ENCODE measurements at places on chromosomes 6 and 20.

DNA sequence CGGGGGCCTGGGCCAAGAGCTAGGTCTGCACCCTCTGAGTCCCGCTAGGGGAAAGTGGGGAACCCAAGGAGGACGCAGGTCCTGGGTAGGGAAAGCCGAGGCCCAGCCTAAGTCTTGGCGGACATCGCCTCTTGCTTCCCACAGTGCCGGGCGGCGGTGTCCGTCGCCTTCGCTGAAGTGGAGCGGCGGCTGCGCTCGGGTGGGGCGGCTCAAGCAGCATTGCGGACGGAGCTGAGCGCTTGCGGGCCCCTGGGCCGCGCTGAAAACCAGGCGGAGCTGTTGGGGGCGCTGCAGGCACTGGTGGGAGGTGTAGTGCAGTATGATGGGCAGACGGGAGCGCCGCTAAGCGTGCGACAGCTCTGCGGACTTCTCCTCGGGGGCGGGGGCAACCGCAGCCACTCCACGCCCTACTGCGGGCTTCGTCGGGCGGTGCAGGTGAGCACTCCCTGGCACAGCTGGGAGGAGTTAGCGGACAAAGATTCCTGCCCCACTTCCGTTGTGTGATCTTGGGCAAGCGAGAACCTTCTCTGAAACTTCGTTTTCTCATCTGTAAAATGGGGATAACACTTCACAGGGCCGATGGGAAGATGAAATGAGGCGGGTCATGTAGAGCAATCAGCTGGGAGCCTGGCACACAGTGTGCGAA lies 4.2 kb downstream of the PRSS16 start:
- peak; percentile 53 for DNase-seq

GRCh38 chr6:136290410-136291010 lies 864 bp upstream of the BCLAF1 start:
- DNase-seq: peak; percentile 69

- no peak for DNase-seq
These were observed 158.8 kb upstream of the ENPP5 start for GRCh38 chr6:46329568-46329967.

DNA sequence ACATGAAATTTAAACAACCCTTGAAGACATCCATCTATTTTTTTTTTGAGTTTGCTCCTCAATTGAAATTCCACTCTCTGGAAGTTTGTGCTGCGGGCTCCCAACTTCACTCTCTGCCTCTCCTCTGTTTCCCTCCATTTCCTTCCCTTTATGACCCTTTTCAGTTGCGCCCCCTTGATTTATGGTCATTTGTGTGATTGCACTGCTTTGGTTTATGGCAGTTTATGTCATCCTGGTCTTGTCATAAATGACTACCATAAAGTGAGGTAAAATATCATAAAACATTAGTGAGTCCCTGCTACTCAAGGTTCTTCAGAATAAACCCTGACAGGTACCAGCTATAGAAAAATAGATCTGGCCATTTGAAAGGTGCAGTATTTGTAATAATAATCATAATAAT lies 348.3 kb upstream of the ZFP64 start:
- DNase-seq: no peak

- no peak for DNase-seq
These were observed 190.8 kb downstream of the EPM2A start for GRCh38 chr6:145544514-145544913.

DNA sequence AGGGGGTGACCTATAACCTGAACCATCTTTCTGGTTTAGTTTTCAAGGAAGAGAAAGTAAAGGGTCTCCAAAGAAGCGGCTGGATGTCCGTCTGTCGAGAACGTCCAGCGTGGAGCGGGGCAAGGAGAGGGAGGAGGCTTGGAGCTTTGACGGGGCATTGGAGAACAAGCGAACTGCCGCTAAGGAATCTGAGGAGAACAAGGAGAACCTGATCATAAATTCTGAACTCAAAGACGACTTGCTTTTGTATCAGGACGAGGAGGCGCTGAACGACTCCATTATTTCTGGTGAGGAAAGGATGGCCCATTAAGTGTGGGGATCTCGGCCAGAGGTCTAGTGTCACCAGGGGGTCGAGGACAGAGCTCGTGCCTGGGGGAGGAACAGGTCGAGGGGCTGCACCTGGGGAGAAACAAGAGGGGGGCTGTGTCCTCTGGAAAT lies 159.2 kb downstream of the SYCP2 start:
- DNase-seq: no peak

GRCh38 chr6:79671600-79672266 lies 40.6 kb downstream of the SH3BGRL2 start:
- peak; percentile 25 for DNase-seq

- DNase-seq: no peak
These were observed 22.6 kb upstream of the MOXD1 start for GRCh38 chr6:132423839-132424238.

GRCh38 chr6:18277237-18278006 lies 13.1 kb upstream of the DEK start:
- no peak for DNase-seq

- no peak for DNase-seq
These were observed 793 bp downstream of the GMPR start for GRCh38 chr6:16238963-16239797.

GRCh38 chr20:41293269-41294037 lies 24.1 kb downstream of the ZHX3 start:
- DNase-seq: no peak

GRCh38 chr6:144317736-144318135 lies 32.6 kb downstream of the UTRN start:
- DNase-seq: no peak

GRCh38 chr20:54848262-54848661 lies 372.9 kb downstream of the DOK5 start:
- no peak for DNase-seq

- no peak for DNase-seq
These were observed 16.5 kb downstream of the GTF2H5 start for GRCh38 chr6:158184608-158185007.

DNA sequence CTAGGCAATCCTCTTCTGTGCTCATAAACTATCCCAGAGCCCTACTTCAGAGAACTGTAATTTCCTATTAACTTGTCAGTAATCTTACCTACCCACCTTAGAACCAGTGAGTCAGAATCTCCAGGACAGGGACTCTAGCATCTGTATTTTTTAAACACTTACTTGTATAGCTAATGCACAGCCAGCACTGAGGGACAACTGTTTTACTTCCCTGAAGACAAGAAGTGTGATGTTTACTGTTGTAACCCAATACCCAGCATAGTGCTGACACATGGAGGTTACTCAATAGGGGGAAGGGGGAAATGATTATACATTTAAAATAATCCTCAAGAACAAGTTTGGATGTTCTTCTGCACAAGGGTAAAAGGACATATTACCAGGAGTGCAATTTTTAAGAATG lies 130.8 kb downstream of the BTBD9 start:
- no peak for DNase-seq

DNA sequence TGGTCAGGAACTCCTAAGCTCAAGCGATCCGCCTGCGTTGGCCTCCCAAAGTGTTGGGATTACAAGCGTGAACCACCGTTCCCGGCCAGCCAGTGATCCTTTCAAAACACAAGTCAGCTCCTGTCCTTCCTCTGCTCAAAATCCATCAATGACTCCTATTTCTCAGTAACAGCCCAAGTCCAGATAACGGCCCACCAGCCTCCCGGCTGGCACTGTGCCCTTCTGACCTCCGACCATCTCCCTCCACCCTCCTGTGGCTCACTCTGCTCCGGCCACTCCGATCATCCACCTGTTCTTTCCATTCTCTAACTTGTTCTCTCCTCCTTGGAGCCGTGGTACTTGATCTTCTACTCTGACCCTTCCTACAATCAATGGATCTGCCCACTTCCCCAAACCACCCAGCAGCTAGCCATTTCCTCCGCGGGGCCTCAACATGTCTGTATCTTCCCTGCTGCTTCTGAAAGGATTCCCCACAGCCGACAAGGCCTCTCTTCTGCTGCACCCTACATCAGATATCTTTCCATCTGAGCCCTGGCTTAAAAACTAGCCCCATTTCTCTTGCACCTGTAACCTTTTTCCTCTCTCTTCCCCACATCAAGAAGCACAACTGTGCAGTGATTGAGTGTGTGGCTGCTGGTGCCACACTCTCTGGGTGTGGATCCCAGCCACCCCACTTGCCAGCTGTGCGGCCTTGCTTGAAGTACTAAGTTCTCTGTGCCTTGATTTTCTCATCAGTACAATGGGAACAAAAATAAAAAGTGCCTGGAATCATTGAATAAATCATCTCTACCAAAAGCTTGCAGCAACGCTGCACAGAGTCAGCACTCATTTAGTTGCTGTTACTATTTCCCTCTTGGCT lies 6.1 kb upstream of the ZMYND8 start:
- no peak for DNase-seq

DNA sequence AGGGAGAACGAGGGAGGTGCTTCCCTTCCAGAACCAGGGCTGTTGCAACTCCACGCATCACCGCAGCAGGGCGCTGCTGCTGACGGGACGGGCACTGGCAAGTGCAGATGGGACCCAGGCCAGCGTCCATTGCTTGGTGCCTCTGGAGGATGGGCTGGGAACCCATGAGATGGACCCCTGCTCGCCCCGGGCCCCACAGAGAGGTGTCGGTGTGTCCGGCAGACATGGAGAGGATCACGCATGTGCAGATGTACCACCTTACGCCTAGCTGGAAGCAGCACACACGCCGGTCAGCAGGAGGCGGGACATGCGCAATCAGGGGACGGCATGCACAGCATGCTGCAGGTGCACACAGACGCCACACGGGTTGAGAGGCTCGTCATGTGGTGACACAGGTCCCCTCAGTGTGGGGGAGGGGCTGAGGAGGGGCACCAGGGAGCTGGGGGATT lies 5.7 kb downstream of the CABLES2 start:
- no peak for DNase-seq

- no peak for DNase-seq
These were observed 77.9 kb upstream of the ID4 start for GRCh38 chr6:19759117-19759880.

DNA sequence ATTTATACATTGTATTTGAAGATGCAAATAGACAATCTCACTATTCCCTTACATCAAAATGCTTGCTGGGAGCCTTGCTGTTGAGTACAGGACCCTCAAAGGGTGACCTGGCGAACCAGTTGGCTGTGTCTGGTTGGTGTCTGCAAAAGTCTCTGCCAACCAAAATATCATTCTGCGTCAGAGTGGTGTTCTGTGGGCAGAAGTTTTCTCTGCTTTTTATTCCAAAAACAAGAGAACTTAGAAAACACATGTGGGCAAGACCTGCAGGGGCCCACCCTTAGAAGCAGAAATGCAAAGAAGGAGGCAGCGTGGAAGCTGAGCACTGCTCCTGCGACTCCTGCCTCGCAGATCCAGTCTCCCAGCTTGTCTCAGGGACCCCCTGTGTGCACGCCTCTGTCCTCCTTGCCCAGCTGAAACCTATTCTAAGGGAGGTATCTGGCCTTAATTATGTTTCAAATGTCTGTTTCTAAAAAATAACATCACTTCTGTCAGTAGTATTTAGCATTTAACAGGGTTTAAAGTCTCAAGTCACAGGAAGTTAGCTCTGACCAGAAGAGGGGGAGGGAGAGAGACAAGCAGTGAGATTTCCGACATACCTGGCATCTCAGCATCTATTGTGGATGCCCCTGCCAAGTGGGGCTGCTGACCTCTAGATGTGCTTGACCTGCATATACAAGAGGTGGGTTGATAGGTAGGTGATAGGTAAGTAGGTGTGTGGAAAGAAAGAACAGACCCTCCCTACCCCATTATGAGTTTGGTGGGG lies 101.3 kb downstream of the SASH1 start:
- DNase-seq: no peak

DNA sequence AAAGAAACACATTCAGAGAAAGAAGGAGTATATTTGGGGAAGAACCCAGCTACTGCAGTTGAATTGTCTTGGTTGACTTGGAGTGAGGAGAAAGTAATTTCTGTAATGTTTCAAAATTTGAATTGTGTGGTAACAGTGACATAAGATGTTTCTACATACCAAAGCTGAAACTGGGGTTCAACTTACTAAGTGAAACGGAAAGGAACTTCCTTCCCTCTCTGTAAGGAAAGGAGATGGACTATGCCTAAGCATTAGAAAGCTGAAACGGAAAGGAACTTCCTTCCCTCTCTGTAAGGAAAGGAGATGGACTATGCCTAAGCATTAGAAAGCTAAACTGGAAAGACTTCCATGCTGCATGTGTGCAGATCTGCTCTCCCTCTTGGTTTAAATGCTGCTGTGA lies 46.0 kb downstream of the HUS1B start:
- DNase-seq: no peak

GRCh38 chr6:51098246-51098645 lies 279.6 kb downstream of the TFAP2B start:
- no peak for DNase-seq

- DNase-seq: peak; percentile 37
These were observed 27.2 kb downstream of the DIDO1 start for GRCh38 chr20:62898970-62899632.

DNA sequence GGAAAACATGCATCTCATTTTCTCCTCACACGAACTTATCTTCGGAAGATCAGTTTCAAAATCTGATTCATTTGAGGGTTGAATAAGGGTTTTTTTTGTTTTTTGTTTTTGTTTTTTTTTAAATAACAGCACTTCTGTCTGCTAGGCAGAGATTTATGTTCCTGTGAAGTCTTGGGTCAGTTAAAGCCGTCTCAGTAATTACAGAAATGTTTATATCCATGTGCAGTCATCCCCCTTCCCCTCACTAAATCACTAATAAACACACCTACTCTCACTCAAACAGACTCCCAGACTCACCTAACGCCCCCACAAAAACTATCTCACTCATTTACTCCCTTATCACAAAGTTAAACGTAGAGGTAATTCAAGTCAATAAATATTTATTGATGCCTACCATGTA lies 214.2 kb upstream of the SUPT3H start:
- no peak for DNase-seq

DNA sequence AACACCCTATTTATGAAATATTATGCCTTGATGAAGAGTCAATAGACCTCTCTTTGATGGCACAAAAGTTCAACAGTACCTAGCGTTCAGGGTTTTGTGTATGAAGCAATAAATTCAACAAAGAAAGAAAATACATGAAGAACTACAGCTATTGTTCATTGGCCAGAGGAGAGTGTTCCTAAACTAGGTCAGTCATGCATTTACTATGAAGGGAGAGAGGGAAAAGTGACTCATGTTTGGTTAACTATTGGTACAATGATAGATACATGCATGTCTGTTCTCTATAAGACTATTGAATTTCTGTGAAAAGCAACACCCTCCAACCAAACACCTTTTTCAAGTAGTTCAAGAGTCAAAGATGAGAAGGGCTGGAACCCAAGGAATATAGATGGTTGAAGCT lies 50.7 kb downstream of the CLIC5 start:
- no peak for DNase-seq

DNA sequence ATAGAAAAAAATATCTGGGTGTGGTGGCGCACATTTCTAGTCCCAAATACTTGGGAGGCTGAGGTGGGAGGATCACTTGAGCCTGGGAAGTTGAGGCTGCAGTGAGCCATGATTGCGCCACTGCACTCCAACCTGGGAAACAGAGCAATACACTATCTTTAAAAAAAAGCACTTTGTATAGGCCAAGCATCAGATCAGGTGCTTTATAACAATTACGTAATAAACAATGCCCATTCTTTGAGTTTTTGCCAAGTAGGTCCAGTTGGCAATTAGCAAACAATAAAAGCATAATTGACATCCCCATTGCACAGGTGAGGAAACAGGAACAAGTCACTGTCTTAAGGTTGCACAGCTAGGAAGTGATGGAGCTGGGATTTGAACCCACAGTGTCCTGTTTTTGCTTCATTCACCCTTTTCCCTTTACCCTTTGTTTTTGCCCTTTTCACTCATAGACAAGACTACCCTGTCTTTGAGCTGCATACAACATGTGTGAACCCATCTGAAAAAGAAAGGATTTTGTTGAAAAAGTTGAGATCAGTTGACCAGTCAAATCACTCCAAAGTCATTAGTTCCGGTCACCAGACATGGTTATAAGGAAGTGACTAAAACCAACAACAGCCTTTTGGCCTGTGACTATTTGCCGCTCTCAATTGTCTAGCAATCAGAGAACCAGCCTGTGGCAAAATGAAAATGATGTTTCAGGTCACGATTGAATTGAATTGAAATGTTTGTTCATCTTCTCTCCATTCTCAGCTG lies 303.6 kb downstream of the TFAP2C start:
- no peak for DNase-seq

Measured in stimulated activated CD8-positive, alpha-beta memory T cell treated with anti-CD3 and anti-CD28 coated beads, Interleukin-7, amount 100 ng/mL, for 48 hours (primary cell).